ENCODE measurements at places on chromosomes 13 and 19. TPM values are rescaled to one million over a fixed set of nuclear protein-coding genes. Genes with fewer than 3 reads are reported as not detected.

- no peak for DNase-seq
Measured at GRCh38 chr19:55083004-55083850, 7.6 kb downstream of the EPS8L1 start.

DNA sequence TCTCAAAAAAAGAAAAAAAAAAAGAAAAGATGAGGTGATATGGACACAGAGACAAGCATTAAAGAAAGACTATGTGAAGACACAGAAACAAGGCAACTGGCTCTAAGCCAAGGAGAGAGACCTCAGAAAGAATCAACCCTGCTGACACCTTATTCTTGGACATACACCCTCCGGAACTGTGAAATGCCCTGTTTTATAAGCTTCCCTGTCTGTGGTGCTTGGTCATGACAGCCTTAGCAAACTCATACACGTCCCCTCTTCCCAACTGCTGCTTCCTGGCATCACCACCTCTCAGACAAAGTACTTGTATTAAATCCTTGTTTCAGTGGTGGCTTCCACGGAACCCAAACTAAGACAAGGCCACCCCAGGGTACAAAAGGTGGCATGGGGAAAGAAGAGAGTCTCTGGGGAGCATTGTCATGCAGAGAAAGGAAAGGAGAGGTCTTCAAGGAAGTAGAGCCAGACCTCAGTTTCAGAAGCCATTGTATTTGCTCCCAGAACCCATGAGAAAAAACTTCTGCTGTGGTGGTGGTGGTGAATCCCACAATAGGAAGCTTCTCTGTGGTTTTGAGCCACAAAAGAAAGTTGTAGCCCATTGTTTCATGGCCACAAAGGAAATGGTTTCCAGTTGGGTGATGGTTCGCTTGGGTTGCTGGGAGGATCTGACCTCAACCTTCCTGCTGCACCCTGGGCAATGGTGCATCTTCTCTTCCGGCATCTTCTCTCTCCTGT, 16.3 kb upstream of the TSPAN16 start:
- no peak for DNase-seq

DNA sequence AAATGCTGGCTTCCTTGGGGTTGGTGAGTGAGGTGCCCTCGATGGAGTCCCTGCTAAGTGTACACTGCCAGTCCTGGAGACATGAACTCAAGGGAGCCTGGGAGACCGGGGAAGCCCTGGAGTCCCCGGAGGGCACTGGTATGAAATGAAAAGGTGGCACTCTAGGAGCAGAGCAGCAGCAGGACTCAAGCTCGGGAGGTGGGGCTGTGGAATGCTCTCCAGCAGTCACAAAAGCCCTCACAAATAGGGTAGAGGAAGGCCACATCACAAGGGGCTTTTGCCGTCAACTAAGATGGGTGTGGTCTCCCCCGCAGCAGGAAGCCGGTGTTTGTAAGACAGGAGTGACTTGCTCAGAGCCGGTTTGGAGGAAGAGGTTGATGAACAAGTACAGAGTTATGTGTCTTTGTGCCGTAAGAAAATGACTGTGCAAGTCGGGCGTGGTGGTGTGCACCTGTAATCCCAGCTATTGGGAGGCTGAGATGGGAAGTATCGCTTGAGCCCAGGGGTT, 19.3 kb downstream of the CCNE1 start:
- DNase-seq, result peak; percentile 68

The EEF2 gene
- 2,204 TPM for total RNA-seq

The FCAR gene
- total RNA-seq, result not detected

The TNNI3 gene
- not detected for total RNA-seq

- DNase-seq, result no peak
Measured at GRCh38 chr19:391207-391557, 17.8 kb downstream of the C2CD4C start.

DNA sequence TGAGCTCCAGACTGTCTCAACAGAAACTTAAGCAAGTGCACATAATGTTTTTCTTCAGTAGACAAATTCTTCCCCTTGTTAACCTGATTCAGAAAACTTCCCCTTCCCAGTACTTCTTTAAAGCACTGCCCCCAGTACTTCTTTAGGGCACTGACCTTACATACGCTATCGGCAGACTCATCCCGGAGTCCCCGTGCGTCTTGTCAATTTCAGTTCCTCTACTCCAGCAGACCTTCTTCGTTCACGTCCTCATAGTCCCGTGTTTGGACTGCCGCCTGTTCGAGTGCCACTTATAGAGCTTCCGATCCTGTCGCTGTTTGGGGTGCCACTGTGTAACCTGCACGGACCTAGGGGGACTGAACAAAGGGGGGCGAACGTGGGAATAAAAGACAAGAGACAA, 29.0 kb downstream of the ZNF627 start:
- no peak for DNase-seq

DNA sequence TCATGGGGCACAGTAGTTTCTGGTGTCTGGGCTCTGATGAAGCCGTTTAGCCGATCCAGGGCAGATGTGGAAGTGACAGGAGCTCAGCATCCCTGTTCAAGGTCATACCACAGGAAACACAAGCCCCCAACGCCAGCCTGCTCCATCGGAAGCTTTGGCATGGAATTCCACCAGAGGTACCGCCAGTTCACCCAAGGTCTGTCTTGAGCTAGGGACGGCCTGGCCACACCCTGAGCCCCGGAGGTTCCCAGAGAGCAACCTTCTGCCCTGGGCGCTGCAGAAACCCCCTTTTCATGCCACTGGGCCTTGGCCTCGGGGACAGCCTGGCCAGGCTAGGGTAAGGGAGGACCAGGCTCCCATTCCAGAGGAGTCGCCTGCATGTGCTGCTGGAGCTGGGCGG, 39.4 kb upstream of the TPM4 start:
- no peak for DNase-seq

DNA sequence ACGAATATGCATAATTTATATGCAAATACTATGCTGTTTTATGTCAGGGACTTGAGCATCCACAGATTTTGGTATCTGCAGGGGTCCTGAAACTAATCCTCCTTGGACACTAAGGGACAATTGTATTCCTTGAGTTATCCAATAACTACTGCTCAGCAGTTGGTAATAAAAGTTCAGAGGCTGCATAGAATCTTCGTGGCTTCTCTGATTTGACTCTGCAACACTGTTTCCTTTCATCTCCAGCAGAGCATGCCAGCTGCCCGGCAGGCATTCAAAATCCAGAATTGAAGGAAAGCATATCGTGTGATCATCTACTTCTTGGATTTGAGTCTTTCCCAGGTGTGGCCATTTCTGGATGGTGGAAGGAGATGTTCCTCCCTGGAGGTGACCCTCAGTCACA, 64.5 kb upstream of the MRI1 start:
- no peak for DNase-seq

DNA sequence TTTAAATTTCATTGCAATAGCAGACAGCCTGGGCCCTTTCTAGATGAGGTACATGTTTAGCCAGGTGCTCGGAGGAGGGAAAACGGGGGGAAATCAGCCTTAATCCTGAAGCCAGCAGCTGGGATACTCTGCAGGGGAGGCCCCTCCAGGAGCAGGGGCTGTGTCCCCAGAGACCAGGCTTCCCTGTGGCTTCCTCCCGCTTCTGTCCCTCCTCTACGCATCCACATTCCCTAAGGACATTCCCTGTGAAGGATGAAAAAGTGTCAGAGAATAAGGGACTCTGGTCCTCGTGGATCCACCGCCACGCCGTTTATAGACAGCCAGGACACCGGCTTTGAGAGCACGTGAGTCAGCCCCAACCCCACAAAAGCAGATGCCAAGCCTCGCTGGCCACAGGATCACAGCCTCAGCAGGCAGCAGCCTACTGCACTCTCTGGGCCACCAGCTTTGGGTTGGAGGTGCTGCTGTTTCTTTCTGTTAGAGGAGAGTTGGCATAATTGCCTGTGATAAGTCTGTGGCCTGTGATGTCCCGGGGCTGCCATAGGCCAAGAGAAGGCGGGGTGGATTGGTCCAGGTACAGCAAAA, 36.7 kb upstream of the RANBP3 start:
- no peak for DNase-seq

The ZNF816 gene
- total RNA-seq, result 21.6 TPM

GRCh38 chr13:44302940-44303575, 70.6 kb upstream of the SERP2 start:
- DNase-seq, result no peak
